Astrocyte of the hippocampus (primary cell): ENCODE measurements at places on chromosomes 5 and 9.

GRCh38 chr5:54539001-54539400 is 21.4 kb downstream of the SNX18 start:
- no peak for DNase-seq

DNA sequence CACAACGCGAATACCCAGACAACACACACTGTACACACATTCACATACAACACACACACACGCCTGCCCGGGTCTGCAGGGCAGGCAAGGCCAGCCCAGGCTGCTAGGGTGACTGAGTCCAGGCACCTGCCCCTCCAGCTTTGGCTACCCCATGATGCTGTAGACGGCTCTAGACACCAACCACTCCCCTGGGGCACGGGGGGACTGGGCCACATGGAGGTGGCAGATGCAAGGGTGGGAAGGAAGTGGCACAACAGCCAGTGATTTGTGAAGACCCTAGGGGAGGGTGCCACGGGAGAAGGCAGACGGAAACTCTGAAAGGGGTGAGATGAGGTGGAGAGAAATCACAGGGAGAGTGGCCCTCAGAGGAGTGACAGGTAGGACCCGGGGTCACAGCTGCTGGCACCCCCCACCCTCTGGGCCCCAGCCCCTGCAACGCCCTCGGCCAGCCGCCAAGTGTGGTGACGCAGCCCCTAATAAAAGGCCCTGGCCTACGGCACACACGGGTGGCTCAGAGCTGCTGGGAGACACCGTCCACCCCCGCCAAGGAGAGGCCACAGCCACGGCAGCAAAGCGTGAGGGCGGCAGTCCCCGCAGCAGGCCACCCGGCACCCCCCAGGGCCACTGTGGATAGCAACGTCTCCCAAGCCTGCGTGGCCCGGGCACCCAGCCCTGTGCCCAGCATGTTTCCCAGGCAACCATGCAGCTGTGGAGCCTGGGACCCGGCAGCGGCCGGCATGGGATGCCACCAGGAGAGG is 6.6 kb upstream of the CCDC187 start:
- DNase-seq = no peak

DNA sequence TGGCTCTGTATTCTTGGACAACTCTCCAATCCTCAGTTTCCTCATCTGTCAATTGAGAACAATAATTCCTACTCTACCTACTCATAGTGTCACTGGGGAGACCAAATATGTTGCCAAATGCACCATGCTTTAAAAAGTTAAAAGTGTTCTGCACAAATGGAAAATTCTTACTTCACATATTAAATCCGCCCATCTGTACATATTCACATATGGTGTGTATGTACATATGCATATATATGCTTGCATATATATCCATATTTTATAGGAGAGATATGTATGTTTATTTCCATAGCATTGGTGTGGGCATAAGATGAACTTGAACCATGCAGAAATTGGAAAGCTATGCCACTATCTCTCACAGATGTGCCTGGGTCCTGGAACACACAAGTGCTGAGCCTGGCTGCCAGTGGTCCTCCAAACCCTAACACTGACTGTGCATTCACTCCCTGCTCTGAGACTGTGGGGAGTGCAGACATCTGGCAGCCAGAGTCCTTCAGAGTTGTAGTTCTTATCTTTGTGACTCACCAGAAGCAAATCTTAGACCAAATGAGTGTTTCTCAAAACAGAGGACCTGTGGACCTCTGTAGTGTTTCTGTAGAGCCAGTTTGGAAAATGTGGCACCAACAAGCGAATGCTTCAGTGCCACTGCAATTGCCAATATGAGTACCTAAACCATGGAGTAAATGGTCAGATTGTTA is 168.7 kb downstream of the GRIA1 start:
- peak; percentile 74 for DNase-seq

GRCh38 chr9:19498015-19498414 is 89.2 kb downstream of the ACER2 start:
- DNase-seq = no peak

DNA sequence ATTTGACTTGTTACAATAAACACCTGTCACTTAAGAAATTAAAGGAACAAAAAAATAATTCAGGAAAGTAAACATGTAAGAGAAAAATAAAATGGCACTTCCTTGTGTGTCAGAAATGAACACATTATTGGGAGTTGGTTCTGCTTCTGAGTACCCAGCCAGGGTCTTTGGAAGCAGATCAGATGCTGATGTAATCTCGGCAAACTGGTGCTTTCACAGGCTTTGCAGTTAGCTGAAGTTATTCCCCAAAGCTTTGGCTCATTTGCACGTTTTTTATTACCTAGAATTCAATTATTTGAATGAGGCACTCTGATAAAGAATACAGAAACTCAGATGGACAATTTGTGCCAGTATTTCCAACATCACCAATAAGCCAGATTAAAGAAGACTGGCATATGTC is 10.9 kb downstream of the CDH18 start:
- DNase-seq = no peak

GRCh38 chr9:70998962-70999361 is 122.5 kb downstream of the TRPM3 start:
- no peak for DNase-seq

DNA sequence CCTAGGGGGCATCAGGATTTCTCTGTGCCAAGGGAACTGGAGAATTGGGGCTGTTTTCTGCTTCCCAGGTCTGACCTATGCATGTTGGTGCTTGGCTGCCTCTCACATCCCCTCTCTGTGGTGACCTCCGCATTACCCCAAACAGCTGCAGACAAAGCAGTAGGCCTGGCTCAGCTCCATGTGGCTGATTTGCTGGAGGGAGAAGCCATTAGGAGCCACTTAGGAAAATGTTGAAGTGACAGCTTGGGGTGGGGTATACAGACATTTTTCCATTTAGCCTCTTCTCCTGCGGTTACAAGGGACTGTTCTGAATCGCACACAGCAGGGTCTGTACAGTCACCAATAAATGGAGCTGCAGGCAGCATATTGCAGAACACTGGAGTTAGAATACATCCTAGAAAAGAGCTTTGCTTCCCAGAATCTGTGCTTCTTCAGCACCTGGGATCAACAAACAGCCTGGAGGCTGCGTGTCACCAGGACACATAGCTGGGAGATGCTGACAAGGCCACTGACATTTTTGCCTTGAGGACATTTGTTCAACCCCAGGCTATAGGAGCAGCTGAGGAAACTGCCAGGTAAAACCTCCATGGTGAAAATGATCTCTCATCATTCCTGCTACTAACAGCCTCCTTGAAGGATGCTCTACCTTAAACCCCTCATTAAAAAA is 335.3 kb downstream of the DIRAS2 start:
- DNase-seq = peak; percentile 69

DNA sequence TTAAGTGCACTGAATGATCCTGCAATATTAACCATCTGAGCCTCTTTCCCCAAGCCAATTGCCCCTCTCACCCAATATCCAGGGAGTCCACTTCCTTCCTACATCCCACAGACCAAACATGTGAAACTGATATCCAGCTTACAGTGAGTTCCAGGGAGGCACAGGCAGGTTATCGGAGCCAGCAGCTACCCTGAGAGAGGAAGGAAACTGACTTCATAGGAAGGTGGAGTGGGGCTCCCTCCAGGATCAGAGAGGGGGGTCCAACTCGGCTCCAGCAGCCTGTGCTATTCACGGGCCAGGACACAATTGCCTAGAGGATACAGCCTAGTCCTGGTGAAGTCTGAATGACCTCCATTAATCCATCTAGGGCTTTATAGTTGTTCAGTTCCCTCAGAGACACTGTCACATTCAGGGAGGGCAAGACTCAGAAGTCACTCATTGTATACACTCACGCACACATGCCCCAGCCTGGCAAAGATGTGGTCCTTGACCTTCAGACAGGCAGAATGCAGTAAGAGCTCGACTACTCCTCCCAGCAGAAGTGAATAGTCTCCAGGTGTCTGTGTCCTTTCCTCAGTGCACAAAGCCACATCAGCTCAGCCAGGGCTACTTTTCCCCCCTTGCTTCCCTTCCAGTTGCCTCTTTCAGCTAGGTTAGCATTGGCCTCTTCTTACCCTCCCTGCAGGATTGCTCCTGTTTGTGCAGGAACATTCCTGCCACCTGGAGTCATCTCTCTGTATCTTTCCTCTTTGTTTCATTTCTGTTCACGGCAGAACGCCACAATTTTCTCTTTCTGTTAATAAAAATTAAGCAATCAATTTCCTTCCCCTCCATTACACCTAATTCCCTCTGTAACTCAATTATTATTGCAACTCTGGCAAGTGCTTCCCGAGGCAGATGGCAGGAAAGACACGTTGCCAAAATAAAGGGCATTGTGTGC is 501.7 kb downstream of the ARHGEF28 start:
- peak; percentile 54 for DNase-seq

DNA sequence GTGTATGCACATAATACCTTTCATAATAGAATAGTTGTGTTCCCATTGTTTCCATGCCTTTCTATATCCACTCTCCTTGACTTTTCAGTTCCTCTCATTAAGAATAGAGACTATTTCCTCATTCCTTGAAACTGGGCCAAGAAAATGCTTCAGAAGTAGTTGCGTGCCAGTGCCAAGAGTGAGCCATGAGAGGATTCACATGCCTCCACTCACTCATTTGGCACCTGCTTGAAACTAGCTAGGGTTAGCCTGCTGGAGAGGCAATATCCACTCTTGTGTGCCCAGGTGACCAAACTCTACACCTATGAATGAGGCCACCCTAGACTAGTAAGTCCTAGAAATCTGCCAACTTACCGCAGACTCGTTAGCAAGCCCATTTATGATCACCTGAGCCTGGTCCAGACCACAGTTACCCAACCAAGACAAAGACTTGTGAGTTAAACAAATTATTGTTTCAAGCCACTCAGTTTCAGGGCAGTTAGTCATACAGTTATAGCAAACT is 276.3 kb downstream of the EPB41L4A start:
- peak; percentile 68 for DNase-seq

DNA sequence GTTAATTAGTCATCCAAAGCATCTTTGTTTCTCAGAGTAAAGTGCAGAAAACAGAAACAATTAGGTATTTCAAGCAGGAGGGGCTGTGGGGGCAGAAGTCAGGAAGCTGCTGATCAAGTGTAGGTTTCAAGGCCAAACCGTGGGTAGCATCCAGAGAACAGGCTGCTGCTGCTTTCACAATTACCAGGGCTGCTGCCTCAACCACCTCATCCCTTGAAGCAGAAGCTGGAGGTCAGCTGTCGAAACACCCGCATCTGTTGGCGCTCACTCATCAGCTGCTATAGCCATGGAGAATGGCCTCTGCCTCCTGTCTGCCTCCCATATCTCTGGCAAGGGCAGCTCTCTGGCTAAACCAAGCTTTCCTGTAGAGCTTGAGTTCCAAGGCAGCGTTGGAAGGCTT is 122.9 kb upstream of the OSMR start:
- DNase-seq = no peak

DNA sequence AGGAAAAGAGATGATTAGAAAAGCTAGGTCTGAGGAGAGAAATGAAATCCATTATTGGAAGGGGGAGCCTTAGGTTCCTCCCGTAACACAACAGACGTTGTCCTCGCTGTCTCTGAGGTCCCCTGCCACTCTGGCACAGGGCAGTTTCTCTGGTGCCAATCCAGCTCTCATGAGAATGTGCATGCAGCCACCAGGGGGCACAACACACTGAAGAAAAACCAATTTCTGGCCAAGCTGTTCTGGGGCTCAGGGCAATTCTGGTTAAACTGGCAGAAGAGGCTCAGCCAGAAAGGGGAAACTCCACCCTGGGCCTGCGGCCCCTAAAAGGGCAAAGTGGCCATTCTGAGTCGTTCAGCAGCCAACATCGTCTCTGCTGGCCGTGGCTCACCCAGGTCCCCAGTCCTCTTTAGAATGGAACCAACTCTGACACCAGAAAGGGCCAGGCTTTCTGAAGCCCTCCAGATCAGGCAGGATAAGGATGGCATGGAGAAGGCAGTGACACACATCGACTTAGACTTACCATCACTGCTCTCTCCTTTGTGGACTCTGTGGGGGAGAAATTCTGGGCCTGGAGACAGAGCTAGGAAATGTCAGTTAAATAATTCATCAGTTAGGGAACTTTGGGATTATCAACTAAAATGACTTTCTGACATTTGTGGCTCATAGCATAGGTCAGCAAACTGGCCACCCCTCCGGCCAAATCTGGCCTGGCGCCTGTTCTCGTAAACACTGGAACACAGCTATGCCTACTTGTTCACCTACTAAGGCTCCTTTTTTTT is 58.5 kb upstream of the GOLPH3 start:
- DNase-seq = peak; percentile 88

DNA sequence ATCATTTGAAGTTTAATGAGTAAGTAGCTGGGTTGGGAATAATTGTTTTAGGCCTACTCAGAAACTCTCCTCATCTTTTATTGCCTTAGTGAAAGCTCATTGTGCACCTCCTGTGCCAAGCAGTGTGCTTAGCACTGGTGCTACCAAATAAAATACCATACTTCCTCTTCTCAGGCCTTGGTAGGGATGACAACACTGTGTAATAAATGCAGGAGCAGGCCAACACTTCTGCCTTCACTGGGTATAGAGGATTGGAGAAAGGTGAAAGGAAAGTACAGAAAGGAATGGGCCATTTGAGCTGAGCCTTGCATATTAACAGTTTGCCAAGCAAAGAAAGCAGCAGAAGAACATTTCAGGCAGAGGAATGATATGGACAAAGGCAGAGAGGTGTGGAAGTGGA is 285.7 kb downstream of the NR3C1 start:
- DNase-seq = no peak

DNA sequence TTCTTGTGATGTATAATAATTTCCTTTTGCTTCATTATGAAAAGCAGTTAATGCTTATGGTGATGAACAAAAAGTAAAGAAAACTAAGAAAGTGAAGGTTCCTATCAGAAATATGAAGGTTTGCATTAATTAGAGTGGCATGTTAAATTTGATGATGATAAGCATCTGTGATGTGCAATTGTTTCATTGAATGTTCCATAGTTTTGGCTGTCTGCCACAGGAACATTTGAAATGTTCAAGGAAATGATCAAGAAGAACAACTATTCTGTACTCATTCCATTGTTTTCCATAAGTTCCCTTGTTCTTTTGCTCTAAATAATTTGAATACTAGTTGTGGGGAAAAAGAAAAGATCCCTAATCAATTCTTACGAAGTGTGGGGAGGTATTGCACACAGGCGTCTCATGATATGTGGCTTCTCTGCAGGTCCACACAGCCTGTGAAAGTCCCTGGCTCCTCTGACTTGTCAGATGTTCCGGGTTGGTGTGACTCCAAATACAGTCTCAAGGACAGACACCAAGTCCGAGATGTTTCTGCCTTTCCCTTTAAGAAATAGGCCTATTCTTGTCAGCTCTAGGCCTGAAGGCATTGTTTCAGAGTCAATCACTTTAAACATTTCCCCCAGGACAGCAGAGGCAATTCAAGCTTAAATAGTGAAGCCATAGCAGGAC is 152.6 kb upstream of the MAST4 start:
- DNase-seq = no peak

- DNase-seq = no peak
Measured at GRCh38 chr5:147869112-147869511, 9.4 kb upstream of the SCGB3A2 start.

- DNase-seq = no peak
Measured at GRCh38 chr9:134895097-134895496, 14.5 kb downstream of the FCN2 start.

GRCh38 chr9:133584559-133585476 is 24.4 kb downstream of the FAM163B start:
- peak; percentile 16 for DNase-seq
